ENCODE measurements at places on chromosomes 12 and 14.

DNA sequence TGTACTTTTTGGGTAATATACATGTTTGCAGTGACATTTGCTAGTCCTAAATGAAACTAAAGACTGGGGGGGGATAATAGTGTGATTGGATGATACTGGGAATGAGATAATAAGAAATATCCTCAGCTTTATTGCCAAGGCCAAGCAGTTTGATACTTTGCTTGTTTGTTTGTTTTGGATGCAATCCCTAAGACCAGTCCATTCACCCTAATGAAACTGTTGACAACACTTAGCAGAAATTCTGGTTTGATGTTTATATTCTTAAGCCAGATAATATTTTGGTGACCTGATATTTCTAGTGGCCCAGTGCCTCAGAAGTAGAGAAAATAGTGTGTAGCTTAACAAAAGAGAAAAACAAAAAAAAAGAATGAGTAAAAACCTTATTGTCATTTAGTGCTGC lies 1.8 kb downstream of the PHC1 start:
- DNase-seq, result no peak

- DNase-seq, result no peak
Measured at GRCh38 chr12:63525831-63526230, 142.5 kb downstream of the DPY19L2 start.

GRCh38 chr12:56154246-56154771 lies 1.9 kb downstream of the MYL6B start:
- DNase-seq, result no peak

DNA sequence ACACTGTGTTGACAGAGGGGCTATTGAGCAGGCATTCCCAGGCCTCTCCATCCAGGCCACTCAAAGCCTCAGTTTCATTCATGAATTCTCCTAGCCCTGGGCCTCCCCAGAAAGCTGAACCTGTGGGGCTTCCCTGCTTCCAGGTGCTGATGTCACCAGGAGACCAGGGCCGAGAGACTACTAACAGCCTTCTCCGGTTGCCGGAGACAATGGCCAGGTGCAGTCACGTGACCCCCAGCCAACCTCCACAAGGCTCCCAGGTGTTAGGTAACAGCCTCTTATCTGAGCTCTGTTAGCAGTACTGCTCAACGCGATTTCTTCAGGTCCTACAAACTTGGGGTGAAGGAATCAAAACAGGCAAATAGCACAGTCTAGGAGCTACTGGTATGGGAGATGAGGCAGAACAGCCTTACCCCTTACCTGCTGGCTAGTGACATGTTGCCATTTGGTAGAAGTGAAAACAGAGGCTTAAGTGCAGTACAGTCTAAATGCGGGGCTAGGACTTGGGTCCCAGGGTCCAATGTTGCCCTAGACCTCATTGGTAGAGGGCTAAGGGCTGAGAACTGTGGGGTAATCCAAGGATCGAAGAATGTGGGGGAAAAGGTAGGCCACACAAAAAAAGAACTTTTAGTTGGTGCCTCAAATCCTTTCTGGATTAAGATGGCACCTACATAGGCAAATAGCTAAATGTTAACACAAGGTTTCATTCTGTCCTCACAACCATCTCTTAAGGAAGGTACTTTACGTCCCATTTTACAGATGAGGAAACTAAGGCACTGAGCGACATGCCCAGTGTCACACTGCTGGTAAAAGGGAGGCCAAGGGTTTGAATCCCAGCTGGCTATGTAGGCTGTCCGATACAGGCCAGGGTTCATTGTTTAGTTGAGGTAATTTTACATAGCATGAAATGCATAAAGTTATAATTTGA lies 3.8 kb downstream of the CCDC88C start:
- no peak for DNase-seq

GRCh38 chr12:50677858-50678257 lies 86.0 kb upstream of the ATF1 start:
- no peak for DNase-seq

DNA sequence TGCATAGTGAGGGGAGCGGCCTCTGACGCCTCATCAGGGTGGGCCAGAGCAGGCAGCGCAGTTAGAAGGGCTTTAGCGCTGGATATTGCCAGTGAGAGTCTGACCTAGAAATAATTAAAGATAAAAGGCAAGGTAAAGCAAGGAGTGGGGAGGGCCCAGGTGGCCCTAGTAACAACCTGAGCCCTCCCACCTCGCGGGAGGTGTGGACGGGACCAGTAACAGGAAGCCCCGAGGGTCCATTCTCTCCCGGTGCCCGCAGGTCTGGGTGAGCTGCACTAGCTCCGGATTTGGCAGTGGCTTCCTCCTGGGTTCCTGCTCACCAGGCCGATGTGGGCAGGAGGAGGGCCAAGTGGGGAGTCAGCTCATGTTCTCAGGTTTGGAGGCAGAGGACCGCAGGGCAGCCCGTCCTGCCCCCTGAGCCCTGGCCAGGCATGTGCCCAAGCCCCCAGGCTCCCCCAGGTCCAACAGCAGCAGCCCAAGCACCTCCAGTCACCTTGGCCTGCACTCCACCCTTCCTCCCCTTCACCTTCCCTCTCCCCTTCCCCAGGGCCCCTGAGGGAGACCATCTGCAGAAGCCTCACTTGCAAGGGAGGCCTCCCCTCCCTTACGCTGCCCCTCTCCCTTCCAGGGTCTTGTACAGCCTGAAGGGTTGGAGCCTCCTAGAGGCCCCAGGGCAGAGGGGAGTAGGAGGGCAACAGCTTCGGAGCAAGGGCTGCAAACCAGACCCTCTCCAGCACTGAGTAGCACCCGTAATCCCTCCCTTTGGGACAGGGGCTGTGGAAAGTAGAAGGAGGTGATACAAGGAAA lies 144.3 kb upstream of the FKBP4 start:
- peak; percentile 15 for DNase-seq

- DNase-seq, result no peak
Measured at GRCh38 chr12:97752129-97752528, 289.5 kb downstream of the RMST start.

- DNase-seq, result no peak
Measured at GRCh38 chr12:30863839-30864238, 62.7 kb upstream of the TSPAN11 start.

DNA sequence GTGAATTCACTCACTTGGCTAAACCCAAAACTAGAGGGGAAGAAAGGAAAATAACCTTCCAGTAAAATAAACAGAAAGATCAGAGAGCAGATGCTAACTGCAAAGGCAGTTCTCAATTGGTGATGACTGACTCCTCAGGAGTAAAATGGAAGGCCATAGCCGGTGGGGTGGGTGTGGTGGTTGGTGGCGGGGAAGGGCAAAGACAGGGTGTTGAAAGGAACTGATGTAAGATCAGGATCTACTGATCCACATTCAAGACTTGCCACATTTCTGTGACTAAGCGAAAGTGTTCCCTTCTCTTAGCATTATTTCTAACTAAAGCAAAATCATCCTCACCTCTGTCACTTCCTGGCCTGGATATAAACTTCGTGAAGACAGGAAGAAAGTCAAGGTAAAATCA lies 26.3 kb upstream of the TC2N start:
- no peak for DNase-seq

DNA sequence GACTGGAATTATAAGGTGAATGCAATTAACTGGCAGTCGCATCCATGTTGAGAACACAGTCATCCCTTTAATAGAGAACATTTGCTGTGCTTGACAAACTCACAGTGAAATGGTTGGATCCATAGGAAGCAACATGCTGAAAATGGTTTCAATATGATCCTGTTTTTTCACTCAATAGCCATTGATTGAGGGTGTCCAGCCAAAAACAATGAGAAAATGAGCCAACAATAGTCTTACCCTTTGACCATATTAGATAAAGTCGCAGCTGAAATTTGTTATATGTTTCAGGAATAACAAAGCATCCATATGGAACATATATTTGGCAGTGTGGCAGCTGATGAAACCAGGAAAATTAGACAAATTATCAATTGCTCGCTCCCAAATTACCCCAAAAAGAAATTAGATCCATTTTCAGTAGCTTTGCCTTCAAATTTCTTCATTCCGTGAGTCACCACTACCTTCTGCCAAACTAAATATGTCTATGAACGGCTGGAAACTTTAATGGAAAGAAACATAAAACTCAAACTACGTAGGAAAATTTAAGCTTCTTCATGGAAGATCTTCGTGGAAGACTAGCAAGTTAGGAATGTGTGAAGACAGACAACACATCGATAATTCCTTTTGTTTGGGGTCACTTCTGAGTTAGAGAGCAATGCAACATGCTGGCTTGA lies 17.4 kb downstream of the IGF1 start:
- no peak for DNase-seq

DNA sequence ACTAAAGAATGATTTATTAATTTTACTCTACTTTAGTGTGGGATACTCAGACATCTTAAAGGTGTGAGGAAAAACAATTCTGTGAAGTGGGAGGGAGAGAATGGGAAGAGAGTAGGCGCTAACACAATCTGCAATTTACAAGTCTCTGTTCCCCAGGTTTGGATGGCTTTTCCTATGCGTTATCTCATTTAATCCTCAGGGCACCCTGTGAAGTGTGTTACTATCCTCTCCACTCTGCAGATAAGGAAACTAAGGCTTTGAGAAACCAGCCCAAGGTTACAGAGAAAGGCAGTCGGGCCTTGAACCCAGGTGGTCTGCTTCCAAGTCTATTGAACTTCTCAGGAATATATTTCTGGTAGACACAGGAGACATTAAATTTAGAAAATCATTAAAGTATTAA lies 36.2 kb upstream of the TUBA1C start:
- no peak for DNase-seq

- DNase-seq, result no peak
Measured at GRCh38 chr12:111024205-111024801, 103.9 kb upstream of the MYL2 start.

- DNase-seq, result no peak
Measured at GRCh38 chr12:68559984-68560850, 50.5 kb upstream of the RAP1B start.

GRCh38 chr12:2411616-2412304 lies 359.0 kb downstream of the CACNA1C start:
- no peak for DNase-seq

- no peak for DNase-seq
Measured at GRCh38 chr14:49971156-49972130, 78.6 kb downstream of the ARF6 start.

GRCh38 chr12:14403711-14404196 lies 38.3 kb downstream of the ATF7IP start:
- DNase-seq, result no peak

DNA sequence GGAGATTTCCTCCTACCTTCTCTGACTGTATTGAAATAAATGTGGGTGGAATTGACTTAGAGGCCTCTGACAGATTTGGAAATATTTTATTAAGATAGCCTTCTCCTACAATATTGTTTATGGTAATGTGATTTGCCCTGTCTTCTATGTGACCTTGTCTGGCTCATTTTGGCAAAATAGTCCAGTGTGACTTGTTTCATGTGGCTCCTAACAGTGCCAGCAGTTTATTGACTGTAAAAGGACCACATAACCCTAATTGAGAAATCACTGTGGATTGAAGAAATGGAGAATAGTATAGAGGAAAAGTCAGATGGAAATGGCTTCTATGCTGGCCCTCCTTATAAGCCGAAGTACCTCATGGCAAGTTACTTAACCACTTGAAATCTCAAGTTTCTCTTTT lies 170.9 kb upstream of the PTPRQ start:
- no peak for DNase-seq

- no peak for DNase-seq
Measured at GRCh38 chr12:57491393-57492280, 3.8 kb downstream of the MARS1 start.

- no peak for DNase-seq
Measured at GRCh38 chr14:54488318-54488645, 498 bp downstream of the GMFB start.

GRCh38 chr12:99386907-99387306 lies 260.6 kb upstream of the GARIN6 start:
- no peak for DNase-seq

DNA sequence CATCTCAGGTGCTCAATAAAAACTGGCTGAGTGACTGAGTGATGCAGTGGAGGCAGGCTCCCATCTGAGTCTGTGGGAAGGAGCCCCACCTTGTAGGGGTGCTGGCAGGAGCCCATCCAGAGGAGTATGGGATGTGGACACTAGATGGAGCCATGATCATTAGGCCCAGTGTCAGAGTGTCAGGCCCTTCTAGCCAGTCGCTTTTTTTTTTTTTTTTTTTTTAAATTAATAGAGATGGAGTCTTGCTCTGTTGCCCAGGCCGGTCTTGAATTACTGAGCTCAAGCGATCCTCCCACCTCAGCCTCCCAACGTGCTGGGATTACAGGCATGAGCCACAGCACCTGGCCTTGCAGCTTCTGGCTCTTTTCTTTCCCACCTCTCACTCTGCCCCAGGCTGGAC lies 11.5 kb downstream of the RITA1 start:
- DNase-seq, result no peak

DNA sequence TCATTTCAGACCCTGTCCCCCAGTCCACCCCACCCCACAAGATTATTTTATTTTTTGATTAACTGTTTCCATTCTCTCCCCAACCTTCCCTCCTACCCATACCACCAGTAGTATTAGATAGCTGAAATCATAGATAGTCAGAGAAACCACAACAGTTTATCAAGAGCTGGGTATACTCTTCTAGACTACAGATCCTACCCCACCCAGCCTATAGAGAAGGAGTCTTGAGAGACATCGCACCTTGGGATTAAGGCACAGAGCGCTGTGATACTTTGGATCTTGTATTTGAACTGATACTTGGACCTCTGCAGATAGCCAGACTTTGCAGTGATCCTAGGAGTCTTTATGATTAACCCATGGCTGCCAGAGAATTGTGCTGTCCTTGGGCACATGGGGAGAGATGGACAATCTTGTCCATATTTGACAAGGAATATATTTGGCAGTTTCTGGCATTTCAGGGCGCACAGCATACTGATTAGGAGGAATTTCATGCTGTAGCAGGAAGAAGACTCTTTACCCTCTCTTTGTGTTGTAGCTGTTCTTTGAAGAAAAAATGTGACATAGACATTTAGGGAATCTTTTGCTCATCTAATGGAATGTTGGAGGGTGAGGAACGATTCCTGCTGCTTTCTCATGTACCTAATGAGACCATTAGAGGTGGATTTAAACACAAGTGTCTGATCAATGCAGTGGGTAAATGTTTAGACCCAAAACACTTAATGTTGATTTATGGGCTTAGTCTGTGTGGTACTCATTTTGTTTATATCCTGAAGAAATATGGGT lies 982 bp downstream of the RBMS2 start:
- no peak for DNase-seq
